Stimulated activated CD8-positive, alpha-beta memory T cell treated with anti-CD3 and anti-CD28 coated beads, Interleukin-12 subunit alpha, Interleukin-12 subunit beta, amount 100 ng/mL, for 1 hour (primary cell): ENCODE measurements at places on chromosomes 1 and 21.

DNA sequence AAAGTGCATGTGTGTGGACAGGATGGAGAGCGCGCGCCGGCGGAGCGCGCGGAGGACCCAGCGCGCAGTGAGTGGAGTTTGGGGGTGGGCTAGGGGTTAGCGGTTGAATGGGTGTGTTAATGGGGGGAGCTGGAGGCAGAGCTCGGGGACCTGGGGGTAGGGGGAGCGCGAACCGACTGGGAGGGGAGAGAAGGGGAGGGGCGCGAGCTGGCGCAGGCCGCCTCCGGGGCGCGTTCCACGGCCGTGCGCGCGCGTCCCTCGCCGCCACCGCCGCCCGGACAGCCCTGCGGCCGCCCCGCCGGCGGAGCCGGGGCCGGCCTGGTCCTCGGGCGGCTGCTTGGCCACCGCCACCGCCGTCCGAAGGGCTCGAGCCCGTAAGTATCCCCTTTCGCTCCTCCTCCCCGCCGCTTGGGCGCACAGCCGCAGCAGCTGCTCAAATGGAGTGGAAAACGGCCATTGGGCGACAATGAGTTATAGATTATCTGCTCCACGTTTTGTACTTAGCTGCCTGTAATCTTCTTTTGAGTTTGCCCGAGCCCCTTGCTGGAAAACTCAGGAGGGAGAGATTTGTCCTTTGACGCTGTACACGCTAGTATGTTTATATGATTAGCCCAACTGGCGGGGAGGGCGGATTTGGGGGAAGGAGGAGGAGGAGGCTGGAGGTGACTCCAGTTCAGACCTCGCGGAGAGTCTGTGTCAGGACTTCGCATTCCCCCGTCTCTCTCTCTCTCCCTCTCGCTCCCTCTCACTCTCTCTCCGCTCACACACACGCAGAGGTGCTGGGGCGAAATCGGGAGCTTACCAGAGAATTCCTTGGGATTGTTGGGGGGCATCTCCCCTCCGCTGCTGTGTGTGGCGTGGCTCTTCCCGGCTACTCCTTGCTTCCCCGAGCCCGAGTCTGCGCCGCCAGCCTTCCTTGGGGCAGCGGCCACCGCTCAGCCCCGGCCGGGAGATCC is at the start of gene ADGRL2:
TSS of gene ADGRL2 (plus strand) at position 240 of the 956 bp plus-strand sequence. CDS start 36,051 bp downstream, outside the sequence.
- DNase-seq = no peak

DNA sequence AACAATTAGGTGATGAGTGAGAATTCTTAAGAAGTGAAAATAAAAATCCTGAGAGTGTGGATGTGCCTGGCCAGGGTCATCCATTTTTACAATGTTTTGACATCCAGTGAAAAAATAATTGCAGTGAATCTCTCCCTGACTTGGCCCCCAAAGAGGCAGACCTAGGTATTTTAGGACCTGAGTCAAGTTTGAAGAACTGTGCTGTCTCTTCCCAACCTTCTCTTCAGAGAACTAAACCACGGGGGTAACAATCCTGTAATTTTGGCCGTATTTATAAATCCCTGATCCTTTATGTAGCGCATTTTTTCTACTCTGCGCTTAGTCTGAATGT is 43.3 kb upstream of the PPP2R5A start:
- DNase-seq = no peak

DNA sequence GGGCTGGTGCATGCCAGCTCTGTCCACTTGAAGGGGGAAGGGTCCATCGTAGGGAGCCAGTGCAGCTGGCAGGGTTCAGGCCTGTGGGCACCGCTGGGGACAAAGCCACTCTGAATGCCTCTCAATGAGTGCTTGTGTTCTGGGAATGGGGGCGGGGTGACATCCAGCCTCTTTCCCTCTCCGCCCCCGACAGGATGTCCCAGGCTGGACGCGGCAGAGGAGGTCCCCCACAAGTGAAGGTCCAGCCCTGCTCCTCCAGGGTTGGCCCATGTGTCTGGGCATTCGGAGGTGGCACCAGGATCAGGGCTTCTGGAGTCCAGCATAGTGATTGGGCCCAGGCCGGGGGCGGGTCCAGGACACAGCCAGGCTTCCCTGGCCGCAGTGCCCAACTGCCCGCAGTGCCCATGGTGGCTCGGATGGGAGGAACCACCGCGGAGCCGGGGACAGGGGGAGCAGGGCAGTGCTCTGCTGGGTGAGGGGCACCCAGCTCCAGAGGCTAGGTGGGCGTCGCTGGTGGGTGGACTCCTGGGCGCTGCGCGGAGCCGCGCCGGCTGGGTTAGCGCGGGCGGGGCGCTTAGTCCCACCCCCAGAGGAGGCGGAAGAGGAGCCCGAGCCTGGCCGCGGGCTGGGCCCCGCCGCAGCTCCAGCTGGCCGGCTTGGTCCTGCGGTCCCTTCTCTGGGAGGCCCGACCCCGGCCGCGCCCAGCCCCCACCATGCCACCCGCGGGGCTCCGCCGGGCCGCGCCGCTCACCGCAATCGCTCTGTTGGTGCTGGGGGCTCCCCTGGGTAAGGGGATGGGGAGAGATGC is at the start of gene SHISA4:
TSS of gene SHISA4 (plus strand) at position 617 of the 808 bp plus-strand sequence. CDS start at position 714, 97 bp downstream.
- no peak for DNase-seq

- DNase-seq = no peak
Observed at GRCh38 chr1:65980237-65980636, 187.5 kb downstream of the PDE4B start.
